Effector CD8-positive, alpha-beta T cell (primary cell): ENCODE measurements at places on chromosomes 6 and 20.

- no peak for DNase-seq
Observed at GRCh38 chr6:136435101-136435500, 115.1 kb downstream of the MAP7 start.

- no peak for DNase-seq
Observed at GRCh38 chr6:131549811-131550210, 23.2 kb upstream of the ARG1 start.

GRCh38 chr6:80460257-80460865 lies 353.9 kb downstream of the BCKDHB start:
- DNase-seq, result no peak

DNA sequence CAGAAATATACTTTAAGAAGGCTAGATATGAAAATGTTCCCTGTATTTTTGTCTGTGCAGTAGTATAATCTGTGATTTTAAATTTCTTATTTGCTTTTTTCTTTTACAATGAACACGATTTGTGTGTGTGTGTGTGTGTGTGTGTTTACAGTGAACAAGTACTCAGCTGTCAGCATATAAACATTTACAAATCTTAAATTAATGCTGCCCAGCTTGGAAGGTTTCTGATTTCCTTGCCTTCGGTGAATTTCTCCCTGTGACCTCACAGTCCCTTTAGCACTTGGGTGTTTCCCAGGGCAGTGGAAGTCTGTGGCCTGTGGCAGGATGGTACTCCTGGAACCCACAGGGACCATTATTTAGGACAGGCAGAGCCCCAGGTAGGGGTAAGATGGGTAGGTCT lies 37.6 kb downstream of the TXLNB start:
- no peak for DNase-seq

DNA sequence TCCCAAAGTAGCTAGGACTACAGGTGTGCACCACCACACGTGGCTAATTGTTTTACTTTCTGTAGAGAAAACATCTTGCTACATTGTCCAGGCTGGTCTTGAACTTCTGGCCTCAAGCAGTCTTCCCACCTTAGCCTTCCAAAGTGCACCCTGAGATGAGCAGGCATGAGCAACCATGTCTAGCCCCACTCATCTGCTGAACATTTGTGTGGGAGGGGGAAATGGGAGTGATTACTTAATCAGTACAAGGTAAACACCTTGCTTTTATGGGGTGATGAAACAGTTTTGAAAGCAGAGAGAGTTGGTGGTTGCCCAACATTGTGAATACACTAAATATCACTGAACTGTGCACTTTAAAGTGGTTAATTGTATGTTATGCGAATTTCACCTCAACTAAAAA lies 5.3 kb downstream of the APMAP start:
- DNase-seq, result no peak

- DNase-seq, result no peak
Observed at GRCh38 chr6:34393191-34393965, 909 bp upstream of the NUDT3 start.

DNA sequence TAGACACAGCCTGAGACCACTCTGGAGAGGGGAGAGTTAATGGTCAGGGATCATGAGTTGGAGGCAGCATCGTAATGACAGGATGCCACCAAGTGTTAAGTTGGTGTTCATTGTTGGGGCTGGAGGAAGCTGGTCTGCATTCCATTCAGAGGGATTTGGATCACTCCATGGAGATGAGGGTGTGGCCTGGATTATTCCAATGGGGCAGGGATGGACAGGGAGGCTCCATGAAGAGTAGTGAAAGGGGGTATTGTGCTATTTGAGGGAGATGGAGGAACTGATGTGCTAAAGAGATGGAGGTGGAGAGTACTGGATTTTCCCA lies 1.1 kb downstream of the SAPCD1 start:
- no peak for DNase-seq

GRCh38 chr6:73636048-73636447 lies 17.7 kb downstream of the SLC17A5 start:
- DNase-seq, result no peak
